CD4-positive, alpha-beta T cell treated with Interleukin-4 for 4 hours (primary cell): ENCODE measurements at places on chromosomes 12 and 14.

DNA sequence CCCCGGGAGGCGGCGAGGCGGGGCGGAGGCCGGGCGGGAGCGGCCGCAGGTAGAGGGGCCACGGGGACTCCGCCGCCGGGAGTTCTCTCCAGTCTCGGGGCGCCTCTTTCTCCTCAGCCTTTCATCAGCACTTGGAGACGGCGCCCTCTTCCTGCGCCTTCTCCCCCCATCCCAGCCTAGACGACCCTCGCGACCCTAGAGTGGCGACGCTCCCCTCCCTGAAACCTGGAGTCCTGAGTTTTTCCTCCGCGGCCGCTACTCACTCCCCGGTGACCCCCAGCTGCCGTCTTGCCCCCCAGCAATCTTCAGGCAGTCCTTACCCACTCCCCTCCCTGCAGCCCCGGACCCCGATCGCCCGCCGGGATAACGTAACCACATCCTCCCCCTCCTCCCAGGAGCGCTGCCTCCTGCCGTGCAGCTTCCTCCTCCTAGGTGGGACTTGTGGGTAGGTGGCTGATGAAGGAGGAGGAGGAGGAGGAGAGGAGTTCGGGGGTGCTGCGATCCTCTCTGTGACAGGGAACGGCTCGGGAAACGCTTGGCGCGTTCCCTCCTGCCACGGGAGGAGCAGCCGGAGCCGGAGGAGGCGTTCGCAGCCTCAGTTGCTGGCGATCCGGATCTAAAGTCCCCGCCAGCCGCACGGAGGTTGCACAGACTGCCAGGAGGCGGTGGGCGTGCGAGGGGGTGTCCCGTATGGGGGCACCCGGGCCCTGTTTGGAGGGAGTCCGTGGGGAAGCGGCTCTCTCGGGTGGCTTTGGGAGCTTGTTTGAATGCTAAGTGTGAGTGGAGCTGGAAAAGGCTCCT lies 891 bp downstream of the PLEKHA5 start:
- DNase-seq: no peak

DNA sequence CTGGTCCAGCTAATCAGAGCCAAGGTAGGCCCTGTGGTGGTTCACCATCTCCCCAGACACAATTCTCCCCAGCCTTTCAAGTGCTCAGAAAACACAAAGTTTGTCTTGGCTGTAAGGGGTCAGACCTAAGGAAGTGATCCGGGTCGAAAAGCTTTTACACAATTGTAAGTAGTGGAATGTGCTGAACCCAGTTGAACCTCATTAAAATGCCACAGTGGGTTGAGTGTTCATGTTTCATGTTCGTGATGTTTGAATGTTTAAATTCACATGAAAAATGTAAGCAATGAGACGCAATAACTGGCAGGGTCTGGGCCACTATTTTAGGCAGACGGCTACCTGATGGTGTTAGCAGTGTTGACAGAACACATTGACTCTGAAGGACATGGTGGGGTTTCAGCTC lies 60.9 kb upstream of the JDP2 start:
- DNase-seq: no peak

DNA sequence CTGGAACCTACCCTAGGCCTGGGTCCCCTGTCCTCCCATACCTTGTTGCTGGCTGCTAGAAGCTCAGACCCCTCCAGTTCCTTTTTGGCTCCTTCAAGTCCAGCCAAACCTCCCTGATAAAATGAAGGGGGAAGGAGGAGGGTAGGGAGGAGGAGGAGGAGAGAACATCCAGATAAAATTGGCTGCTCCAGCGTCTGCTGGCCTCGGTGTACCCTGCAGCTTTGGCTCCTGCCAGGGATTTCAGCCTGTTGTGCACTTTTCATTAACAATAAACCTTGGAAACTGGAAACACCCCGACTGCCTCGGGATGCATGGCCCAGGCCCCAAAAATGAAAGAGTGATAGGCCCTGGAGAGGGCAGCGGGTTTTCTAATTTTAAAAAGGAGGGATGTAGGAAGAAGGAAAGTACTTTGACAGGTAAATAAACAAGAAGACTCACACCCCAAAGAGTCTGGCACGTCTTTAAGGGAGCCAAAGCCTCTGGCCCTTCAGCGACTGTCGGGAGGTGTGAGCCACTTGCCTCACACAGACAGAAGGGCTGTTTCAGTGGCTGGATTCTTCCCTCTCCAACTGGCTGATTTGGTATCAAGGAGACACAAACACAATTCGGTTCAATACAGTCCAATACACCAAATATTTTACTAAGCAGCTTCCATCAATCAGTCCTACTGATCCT lies 49.8 kb downstream of the NUAK1 start:
- DNase-seq: no peak

DNA sequence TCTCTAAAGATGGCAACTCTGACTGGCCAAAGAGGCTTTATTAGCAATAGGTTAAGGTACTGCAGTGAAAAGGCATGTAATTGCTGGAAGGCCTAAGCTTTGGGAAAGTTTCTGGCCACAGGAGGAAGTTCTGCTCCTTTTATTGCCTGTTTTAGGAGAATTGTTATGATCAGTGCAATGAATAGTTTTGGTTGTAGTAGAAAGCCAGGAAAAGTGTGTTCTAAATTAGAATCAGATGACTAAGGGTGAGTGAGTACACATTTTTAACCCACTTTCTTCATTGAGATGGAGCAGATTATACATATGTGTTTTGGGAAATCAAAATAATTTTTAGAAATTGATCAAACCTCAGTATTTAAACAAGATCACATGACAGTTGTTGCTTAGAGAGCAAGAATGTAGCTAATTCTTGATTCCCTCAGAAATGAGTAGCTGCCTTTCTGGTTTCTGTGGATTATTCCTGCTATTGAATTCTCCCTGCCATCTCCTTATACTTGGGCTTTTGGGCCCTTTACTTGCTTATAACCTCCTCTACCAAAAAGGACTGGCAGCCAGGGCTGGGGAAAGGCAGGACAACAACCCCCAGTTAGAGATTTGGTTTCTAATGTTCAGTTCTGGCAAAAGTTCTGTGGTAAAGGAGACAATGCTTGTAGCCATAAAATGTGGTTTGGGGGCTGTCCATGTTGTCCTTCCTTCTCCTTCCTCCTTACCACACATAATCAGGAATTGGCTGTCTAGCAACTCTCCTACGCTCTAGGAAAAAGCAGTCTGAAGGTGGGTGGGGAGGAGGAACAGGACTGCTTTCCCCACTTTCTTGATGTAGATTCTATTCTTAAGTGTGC lies 217.1 kb downstream of the SLC38A4 start:
- DNase-seq: no peak

- DNase-seq: no peak
Observed at GRCh38 chr12:52202361-52203078, 10.7 kb upstream of the KRT80 start.
